ENCODE measurements at places on chromosomes 6 and 20.
A peak's percentile ranks its signal among the peaks of the same experiment; 100 is the strongest.

DNA sequence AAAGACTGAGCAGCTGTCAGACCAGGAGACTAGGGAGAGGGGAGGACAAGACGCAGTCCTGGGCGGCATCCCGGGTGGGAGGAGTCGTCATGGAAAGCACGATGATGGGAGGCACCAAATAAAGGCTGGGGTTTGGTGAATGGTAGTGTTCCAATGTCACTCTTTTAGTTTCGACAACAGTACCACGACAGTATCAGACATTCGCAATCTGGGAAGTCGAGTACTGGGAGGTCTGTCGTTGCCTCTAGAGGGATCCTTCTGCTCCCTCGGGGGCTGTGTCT, 32.1 kb downstream of the PSMG4 start:
- peak; percentile 30 for DNase-seq

DNA sequence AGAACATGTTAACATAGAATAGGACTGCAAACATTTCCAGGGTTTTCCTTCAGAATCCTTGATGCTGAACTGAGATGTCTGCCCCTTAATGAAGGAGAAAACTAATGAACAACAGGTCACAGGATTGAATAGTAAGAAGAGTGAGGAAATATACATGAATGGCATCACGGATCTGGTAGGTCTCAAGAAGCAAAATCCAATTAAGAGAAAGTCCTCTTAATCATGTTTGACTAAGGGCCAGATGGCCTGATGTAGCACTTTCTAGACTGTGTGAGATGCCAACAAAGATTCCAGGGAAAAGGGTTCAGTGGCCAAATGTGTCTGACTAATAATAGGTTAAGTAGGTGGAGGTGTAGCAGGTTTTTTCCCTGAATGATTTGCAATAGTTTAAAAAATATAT, 13.7 kb upstream of the SHPRH start:
- DNase-seq: no peak

DNA sequence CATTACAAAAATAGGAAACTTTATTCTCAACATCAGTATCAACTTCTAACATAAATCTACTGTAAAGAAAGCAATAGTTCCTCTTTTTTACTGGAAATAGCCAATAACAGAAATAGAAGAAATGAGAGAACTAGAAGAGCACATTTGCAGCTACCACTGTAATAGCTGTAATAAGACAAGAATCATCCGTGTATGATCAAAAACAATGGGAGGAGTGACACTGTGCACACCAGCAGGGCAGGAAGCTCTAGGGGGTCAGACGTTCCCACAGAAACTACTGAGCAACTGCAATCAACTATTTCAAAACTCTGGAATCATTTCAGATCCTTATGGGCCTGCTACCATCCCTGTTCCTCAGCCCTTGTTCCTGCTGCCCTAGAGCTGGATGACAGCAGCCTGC, 43.7 kb downstream of the NINL start:
- DNase-seq: no peak

GRCh38 chr6:130848945-130849344, 21.7 kb downstream of the SMLR1 start:
- no peak for DNase-seq

DNA sequence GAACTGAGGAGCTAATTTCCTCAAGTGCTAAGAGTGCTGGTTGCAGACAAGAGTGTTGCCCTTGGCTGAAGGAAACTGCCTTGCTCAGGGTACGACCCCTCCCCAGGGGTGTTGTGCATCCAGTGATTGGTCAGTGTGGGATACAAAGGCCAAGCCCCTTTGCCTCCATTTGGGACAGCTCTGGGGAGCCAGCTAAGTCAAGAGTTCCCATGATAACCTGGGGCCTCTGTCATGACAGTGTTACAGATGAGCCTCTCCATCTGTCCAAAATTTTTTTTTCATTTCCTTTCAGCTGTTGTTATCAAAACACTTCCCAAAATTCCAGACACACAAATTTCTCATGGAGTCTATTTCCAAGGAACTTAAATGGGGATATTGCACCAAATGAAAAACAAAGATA, 93.3 kb downstream of the HS3ST5 start:
- no peak for DNase-seq

- DNase-seq: peak; percentile 76
Observed at GRCh38 chr6:109790131-109790530, 99.0 kb downstream of the FIG4 start.

GRCh38 chr6:30194797-30195690, 18.2 kb downstream of the TRIM26 start:
- peak; percentile 53 for DNase-seq

DNA sequence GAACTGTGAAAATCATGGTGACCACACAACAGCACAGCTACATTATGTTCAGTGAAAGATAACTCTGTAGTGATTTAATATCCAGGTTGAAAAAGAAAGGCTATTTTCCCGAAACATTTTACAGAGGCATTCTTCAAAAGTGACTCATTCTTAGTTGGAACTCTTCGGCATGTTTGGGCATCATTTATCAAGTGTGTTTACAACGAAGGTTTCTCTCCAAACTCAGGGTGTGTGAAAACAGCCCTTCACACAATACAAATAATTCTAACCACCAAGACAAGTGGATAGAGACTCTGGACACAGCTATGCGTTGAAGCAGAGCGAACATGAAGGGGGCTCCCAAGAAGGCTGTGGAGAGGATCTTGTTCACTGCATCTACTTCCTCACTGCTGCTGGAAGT, 57.6 kb downstream of the CBLN4 start:
- DNase-seq: no peak

- DNase-seq: no peak
Observed at GRCh38 chr20:6744805-6745204, 22.7 kb upstream of the BMP2 start.

DNA sequence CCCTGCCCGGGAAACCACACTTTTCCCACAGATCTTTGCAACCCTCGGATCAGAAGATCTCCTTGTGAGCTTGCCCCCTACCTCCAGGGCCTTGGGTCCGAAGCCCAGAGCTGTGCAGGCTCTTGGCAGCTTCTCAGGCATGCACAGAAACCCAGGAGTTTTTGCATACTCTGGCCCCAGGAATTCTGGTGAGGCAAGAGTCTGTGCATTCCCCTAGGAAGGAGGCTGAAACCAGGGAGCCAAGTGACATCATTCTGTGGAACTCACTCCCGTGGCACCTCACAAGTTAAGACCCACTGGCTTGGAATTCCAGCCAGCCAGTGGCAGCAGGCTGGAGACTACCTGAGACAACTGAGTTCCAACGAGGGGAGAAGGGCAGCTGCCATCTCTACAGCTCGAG, 100.1 kb downstream of the TNFRSF21 start:
- no peak for DNase-seq

GRCh38 chr20:40669692-40670091, 19.3 kb downstream of the MAFB start:
- no peak for DNase-seq

DNA sequence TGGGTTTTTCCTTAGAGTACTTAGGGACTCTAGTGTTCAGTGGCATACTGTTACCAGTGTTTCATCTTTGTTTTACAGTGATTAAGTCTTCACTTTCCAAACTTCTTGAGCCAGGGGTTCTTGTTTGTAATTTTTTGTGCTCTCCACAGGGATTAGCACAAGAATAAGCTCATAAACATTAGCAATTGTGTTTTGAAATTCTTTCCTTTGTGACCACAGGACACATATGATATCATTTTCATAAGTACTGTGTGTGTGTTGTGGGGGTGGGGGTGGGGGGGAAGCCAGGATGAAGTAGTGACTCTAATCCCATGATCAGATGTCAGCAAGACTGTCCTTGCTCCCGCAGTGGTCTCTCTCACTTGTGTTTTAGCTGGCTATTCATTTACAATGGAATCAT, 101.5 kb upstream of the SCP2D1 start:
- DNase-seq: no peak

DNA sequence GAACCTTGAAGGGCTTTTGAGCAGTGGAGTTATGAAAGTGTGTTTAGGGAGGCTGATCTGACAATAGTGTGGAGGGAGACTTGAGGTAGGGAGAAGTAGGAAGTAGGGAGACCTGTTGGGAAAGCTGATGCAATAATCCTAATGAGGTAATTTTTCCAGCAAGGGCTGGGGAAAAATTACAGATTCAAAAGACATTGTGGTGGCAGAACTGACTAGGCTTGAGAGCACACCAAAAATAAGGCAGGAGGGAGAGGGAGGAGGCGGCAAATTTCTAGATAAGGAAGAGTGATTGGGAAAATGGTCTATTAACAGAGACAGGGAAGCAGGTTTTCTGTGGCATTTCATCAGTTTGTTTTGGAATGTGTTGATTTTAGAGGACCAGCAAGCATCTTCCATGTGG, 5.5 kb downstream of the PRRT1 start:
- no peak for DNase-seq

DNA sequence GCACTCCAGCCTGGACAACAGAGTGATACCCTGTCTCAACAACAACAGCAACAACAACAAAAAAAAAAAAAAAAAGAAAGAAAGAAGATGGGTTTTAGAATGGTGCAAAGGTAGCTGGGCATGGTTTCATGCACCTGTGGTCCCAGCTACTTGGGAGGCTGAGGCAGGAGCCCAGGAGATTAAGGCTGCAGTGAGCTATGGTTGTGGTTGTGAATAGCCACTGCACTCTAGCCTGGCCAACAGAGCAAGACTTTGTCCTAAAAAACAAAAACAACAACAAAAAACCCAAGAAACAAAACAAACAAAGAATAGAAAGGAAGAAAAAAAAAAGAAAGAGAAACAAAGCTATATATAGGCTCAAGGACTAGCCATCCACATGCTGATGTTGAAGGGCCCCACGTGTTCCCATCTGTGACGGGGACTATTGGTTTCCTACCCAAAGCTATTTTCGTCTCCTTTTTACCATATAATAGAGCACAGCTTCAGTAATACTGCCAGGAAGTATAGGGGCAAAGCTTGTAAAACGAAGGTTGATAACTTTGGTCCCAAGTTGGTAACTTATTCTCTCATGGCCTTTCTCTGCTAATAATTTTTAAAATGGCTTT, 7.9 kb upstream of the EEF1E1 start:
- DNase-seq: no peak

DNA sequence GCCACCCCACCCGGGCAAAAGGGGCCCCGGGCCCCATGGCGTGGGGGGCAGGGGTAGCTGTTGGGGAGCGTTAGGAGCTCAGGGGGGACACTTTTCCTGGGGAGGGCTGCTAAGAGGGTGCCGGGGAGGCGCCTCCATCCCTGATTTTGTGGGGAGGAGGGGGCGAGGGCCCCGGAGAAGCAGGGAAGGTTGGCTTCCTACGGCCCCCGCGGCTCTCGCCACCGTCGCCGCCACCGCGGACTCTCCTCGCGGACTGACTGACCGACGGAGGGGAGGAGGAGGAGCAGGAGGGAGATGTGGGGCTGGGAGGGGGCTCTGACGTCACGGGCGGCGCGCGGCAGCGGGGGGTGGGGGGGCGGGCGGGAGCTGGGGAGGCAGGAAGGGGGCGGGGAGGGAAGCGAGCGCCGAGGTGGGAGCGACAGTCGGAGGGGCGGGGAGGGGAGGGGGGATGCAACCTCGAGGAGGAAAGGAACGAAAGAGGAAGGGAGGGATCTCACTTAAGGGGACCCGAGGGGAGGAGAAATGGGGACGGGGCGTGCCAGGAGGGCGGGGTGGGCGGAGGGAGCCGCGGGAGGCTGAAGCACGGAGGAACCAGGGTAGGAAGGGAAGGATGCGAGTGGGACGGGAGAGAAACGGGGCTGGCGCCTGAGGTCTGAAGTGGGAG, 5.1 kb downstream of the GABBR1 start:
- peak; percentile 96 for DNase-seq

DNA sequence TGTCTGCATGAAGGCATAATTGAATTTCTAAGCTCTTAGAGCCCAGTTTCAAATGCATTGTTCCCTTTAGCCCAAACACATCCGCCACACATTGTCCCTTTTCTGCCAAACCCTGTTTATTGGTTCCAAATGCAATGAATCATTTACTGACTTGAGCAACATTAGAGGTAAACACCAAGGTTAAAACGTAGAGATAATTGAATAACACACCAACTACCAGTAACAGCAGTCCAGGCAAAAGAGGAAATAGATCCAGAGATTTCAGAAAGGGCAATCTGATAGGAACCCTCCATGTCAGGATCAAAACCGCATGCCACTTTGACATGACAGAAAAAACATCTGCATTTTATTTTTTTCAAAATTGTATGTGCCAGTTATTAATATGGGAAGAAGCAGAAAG, 114.8 kb downstream of the PKHD1 start:
- DNase-seq: no peak

DNA sequence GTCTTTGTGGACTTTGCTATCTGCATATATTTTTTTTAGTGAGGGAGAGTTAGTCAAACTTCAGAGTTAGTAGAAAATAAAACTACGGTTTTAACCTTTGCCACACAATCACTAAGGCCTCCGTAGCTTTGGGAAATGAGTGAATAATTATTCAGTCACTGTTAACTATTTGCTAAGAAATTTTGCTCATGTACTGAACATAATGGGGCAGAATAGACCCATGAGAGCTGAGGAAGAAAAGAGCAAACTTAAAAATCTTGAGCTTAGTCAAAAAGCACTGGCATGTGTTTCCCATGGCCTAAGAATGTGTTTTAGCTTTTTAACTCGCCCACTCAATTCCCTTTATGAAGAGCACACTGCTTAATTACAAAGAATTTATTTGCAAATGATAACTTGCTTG, 60.4 kb upstream of the SUPT3H start:
- DNase-seq: no peak

- no peak for DNase-seq
Observed at GRCh38 chr6:21135484-21136013, 458.0 kb upstream of the SOX4 start.

DNA sequence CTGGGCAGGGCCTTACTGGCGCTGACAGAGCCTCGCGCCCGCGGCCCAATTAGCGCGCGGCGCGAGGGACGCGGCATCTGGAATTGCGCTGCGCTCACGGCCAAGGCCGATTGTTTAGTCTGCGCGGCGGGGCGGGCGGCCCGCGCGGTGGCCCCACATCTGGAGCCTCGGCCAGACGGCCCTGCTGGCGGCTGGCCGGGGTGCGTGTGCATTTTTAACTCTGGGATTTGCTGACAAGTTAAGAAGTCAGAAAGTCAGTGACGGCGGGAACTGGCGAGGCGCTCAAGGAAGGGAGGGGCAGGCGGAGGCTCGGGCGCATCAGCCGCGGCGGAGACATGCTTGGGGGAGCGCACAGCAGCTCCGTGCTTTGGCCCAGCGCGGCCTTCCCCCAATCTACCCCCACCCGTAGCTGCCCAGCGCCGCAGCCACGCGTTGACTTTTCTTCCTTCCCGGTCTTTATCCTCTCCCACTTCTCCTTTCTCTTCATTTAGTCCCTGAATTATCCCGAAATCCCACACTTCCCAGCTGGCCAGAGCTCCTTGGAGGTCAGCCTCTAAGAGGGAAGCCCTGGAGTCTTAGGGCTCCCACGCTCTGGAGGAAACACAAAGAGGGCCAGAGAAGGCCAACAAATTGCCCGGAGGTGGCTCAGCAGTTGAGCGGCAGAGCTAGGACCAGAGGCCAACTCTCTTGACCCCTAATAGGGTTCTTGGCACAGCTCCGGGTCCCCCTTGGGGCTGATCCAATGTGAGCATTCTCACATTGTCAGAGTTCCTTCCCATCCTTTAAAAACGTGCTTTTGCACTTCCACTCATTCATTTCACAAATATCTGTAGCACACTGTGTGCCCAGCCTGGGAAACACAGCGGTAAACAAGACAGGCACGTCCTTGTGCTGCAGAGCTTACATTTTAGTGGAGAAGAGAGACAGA, 40.8 kb upstream of the FOXP4 start:
- peak; percentile 96 for DNase-seq

- DNase-seq: no peak
Observed at GRCh38 chr6:160799801-160800506, 97.9 kb downstream of the PLG start.

- peak; percentile 49 for DNase-seq
Observed at GRCh38 chr6:38169977-38170526, 350.5 kb downstream of the ZFAND3 start.

Data from osteoblast (primary cell).